ENCODE measurements at places on chromosomes 4 and X.

GRCh38 chr4:1245481-1246051 is 3.4 kb downstream of the CTBP1 start:
- DNase-seq: no peak

DNA sequence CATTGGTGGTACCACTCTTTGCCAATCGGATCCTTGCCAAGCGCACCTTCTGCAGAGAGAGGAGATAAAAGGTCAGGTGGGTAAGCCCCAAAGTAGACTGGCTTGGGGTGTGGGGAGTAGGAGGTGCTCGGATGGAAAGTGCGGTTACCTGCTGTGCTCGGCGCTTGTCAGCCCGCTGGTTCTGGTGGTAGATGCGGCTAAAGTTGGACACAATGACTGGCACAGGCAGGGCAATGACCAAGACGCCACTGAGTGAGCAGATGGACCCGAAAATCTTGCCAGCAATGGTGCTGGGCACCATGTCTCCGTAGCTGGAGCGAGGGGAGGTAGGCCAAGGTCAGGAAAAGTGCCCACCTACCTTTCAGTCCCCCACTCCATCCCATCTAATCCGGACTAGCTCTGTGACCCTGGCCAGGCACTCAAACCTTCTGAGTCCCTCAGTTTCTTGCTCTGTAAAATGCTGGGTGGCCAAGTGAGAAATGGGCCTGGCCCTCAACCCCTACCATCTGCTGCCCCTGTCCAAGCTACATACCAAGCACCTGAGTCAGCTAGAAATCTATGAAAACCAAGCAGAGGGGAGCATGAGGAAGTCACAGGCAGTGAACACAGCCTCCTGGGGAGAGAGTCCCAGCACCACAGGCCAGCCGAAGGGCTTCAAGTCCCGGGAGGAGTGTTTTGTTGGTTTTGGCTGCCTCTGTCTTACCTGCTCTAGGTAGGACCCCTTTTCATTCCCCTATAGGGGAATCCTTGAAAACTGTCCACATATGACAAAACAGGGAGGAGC is 4.7 kb downstream of the KCND1 start:
- DNase-seq: no peak

GRCh38 chr4:163172647-163173046 is 6.0 kb upstream of the NAF1 start:
- DNase-seq: no peak

DNA sequence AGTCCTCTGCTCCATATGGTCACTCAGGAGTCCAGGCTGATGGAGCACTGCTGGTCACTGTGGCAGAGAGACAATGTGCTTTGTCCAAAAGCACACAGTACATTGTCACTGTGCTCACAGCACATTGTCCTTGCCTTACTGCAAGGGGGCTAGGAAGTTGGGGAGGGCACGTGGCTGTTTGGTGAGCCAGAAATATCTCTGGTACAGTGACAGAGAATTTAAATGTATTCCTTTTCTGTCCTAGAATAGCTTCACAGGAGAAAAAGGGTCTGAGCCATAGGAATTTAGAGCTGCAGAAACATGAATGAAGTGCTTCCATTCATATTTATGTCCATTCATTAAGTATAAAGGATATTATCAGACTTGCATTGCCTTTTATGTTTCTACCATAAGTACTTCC is 110.8 kb upstream of the TRIM2 start:
- no peak for DNase-seq

GRCh38 chrX:41471786-41472185 is 24.6 kb downstream of the NYX start:
- DNase-seq: no peak

DNA sequence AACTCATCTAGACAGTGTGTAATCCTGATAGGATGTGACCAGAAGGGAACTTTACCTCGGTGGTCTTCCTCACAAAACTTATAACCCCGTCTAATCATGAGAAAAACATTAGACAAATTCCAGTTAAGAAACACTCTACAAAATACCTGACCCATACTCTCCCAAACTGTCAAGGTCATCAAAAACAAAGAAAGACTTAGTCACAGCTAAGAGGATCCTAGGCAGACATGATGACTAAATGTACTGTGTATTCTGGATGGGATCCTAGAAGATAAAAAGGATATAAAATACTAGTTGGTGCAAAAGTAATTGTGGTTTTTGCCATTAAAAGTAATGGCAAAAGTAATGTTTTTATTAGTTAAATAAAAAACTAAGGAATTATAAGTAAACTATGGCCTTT is 81.6 kb downstream of the DTHD1 start:
- no peak for DNase-seq

- DNase-seq: no peak
These were observed 1.1 kb upstream of the HTATSF1 start for GRCh38 chrX:136496186-136496763.

DNA sequence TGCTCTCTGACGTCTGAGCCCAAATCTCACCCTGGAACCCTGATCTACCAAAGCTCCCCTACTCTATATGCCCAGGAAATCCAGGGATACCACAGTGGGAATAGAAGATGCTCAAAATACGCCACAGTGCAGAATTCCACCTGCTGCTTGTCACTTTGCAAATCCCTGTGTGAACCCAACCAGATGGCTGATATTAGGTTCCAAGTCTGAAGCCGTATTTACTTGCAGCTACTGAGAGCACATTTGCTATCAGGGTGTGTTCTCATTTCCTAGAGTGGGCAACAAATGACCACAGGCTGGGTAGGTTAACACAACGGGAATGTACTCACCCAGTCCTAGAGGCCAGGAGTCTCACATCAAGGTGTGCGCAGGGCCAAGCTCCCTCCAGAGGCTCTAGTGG is 126.8 kb downstream of the MXRA5 start:
- no peak for DNase-seq

DNA sequence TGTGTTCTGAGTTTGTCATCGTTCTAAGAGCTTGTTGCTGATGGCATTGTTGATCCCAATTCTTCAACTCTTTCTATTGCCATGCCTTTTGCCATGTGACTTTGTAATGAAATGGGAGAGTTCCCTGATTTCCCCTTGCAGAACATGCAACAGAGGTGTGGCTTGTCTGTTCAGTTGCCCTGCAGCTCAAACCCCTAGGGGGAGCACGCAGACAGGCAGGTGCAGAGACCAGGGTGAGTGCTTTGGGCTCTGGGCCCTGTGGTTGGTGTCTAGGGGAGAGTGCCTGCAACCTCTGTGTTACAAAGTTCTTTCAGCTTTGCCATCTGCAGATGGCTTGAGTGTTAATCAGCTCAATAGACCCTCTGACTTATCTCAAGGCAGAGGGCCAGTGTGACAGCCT is 332.7 kb downstream of the MID1IP1 start:
- DNase-seq: no peak

GRCh38 chrX:118730500-118731247 is 3.3 kb downstream of the IL13RA1 start:
- DNase-seq: no peak

- no peak for DNase-seq
These were observed 616.8 kb downstream of the BCOR start for GRCh38 chrX:39480963-39481362.

- DNase-seq: no peak
These were observed 137.2 kb downstream of the SH3KBP1 start for GRCh38 chrX:19750028-19750782.

GRCh38 chr4:142081025-142081424 is 444.6 kb downstream of the IL15 start:
- DNase-seq: no peak

DNA sequence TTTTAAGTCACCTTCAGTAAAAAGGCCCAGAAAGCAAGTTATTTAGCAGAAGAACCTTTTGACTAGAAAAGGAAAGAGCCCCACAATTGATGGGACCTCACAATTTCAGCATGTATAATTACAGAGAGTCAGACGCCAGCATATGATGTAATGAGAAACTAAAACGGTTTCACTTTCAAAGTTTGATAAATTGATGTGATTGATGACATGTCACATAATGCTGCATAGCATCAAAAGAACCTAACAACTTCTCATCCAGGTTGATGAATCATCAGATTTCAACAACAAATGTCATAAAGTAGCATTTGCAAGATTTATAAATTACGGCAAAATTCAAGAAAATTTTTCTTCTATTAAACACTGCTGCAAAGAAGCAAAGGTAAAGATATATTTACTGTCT is 3.9 kb upstream of the GAR1 start:
- DNase-seq: no peak

DNA sequence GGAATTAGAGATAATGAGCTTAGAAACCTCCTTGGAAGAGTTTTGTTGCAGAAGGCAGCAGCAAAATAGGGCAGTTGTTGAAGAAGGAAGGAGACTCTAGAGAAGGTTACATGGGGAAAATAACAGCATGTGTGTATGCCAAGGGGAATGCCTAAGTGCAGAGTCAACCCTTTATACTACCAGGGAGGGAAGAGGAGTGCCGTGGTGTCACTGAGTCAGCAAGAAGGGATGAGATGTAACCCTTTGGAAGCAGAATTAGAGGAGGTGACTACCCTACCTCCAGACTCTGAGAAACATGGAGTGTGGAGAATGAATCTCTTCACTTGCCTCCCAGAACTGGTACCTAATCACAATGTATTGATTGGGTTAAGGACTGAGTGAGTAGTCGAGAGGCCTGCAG is 6.7 kb upstream of the GABRE start:
- DNase-seq: no peak

DNA sequence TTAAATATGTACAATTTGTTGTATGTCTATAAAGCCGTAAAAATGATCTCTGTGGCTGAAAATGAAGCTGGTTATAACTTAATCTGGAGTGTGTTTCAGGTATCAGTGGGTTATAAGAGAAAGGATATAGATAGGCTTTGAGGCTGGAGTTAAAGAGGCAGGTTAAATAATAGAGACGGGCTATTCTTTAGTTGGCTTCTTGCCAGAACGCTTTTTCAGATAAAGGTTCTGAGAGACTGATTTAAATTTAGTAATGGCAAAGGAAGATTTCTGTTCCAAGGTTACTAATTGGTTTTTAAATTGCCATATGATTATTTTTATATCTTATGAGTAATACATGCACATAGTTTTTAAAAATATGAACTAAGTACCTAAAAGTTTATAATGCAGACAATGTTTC is 117.4 kb downstream of the AWAT2 start:
- no peak for DNase-seq

DNA sequence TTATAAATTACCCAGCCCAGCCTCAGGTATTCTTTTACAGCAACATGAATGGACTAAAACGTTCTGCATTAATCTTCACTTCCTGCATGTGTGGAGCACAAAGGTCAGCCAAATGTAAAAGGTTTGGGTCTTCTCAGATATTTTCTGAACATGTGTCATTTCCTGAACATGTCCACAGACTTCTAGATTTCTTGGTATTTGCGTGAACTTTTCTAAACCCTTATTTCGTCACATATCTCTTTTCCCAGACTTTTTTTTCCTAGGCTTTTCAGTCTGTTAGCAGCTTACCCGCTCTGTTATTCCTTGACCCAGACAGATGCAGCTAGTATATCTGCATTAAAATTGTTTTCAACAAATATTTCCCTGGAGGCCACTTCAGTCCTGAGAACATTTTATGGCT is 57.3 kb upstream of the USP51 start:
- no peak for DNase-seq

- no peak for DNase-seq
These were observed 116.4 kb upstream of the LSM6 start for GRCh38 chr4:146059151-146059550.

DNA sequence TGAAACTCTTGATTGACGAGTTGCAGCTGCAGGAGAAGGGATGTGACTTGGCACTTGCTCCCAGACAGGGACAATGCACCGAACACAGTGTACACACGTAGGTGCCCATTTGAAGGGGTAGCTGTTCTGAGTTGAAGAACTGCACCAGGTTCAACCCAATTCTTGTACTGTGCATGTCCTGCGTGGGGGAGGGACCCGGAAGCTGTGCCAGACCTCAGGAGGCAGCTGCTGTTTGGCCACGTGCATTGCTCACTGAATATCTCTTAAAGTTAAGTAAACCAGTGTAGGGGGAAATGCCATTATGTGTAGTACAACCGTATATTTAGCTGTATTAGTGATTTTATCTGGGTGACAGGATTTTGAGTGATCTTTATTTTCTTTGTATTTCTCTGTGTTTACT is 12.0 kb upstream of the RBBP7 start:
- DNase-seq: peak; percentile 12

- DNase-seq: no peak
These were observed 23.7 kb upstream of the TLR7 start for GRCh38 chrX:12843061-12843667.

GRCh38 chr4:185035284-185035683 is 17.0 kb downstream of the HELT start:
- no peak for DNase-seq

- no peak for DNase-seq
These were observed 88.4 kb downstream of the ZXDA start for GRCh38 chrX:57821703-57822387.

GRCh38 chrX:84168095-84168494 is 19.9 kb downstream of the RPS6KA6 start:
- DNase-seq: no peak

DNA sequence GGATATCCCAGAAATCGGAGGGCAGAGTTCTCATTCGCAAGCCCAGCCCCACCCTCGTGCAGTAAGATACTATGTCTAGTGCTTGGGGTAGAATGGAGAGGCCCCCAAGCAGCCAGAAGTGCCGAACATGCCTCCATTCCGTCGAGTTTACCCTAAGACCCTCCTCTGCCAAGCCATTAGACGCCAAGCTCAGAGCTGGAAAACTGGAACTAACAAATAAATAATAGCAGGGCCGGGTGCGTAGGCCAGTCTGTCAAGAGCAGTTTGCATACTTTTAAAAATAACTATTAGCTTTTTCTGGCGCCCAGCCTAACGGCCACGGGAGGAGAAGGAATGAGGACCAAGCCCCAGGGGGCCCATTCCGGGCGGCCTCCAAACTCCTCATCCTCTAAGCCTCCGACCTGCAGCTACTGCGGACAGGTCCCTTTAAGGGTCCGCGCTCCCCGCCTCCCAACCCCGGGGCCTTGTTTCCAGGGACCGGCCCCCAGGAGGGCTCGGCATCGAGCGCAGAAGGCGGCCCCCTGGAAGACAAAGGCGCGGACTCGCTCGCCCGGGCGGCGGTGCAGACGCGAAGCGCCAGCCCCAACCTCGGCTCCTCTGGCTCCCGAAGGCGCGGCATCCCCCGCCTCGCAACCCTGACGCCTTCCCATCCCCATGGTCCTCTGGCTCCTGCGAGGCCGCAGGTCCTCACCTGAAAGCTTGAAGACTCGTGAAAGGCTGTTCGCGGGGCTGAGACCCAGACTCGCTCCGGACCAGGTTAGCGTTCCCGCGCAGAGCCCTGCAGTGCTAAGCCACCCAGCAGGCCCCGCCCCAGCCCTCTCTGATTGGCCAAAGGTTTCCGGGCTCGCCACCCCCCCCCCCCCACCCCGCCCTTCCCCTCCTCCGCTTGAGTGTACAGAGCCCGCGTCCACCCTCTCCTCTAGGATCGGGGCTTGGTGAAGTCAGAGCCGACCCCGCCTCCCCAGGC is at the start of gene TMSB15A:
Gene TMSB15A, minus strand, starts transcription at position 765 of the 967 bp plus-strand sequence.
- peak; percentile 17 for DNase-seq

GRCh38 chr4:53716011-53716410 is 124.7 kb upstream of the LNX1 start:
- no peak for DNase-seq

GRCh38 chr4:184237612-184238011 is 19.9 kb upstream of the ENPP6 start:
- DNase-seq: no peak

DNA sequence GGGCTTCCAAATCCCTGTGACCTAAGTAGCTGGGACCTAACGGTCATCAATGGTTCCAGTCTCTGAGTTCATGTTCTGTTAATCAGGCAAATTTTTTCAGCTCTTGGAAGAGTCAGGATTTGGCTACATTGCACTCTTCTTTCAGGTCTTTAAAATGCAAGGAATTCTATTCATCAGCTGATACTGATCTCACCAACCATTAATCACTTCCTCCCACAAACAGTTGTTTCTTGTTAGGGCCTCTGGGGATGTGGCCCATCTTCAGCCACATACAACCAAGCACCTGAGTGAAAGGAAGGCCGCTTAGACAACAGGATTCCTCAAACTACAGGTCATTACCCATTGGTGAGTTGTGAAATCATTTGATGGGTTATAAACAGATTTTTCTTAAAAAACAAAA is 71.7 kb downstream of the FANCB start:
- no peak for DNase-seq

Measured in occipital lobe (tissue), 3 donors.